ENCODE measurements at places on chromosomes 11 and 22.

- peak; percentile 81 for DNase-seq
These were observed 4.2 kb downstream of the SLC25A1 start for GRCh38 chr22:19174106-19175025.

GRCh38 chr11:128772814-128773213, 78.9 kb downstream of the FLI1 start:
- DNase-seq: no peak

GRCh38 chr11:105232021-105232420, 92.5 kb upstream of the CARD18 start:
- no peak for DNase-seq

DNA sequence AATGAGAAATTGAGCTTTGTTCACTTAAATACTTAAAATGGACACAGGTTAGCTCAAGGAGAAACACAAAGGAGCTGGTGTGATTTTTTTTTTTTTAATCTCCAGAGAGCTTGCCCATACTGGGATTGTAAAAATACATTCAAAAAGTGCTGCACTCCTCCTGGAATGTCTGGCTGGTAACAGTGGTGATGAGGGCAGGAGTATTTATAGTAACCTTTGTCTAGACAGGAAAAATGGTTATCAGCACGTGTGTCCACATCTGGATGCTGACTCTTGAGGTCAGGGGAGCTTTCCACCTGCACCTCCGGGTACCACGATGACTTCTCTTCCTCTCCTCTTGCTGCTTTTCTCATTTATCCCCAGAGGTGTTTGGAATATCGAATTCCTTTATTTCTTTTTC, 30.1 kb downstream of the EXT2 start:
- no peak for DNase-seq

- no peak for DNase-seq
These were observed 50.9 kb upstream of the CDON start for GRCh38 chr11:126113515-126113957.

DNA sequence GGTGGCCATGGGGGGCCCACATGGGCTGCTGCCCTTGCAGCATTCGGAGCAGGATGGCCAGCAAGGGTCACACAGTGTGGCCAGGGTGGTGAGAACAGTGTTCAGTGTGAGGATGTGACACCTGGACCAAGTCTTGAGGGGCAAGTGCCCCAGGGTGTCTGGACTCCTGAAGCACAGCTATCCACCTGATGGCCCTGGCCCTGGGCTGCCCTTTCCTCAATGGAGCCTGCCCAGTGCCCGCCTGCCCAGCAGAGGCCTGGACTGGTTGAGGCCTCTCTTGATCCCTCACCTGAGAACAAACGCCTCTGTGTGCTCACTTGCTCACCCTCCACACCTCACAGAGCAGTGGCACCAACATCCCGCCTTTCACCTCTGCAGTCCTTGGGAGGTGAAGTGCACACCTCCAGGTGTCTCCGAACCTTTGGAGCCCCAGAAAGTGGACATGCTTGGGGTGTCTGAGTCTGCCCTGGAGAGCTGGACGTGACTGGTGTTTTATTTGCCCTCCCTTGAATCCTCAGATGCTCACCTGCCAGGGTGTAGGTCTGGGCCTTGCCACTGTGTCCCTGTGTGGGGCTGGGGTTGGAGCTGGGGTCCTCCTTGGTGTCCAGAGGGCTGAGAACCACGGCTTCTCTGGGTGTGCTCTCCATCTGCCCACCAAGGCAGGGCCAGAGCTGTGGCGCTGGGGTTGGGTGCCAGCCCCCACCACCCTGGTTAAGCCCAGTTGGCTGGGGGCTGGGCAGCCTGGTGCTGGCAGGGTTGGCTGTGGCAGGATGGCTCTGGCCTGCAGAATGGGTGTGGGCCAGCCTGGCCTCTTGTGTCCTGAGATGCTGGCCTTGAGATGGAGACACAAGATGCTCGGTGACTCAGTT, 3.8 kb upstream of the MUC2 start:
- no peak for DNase-seq

DNA sequence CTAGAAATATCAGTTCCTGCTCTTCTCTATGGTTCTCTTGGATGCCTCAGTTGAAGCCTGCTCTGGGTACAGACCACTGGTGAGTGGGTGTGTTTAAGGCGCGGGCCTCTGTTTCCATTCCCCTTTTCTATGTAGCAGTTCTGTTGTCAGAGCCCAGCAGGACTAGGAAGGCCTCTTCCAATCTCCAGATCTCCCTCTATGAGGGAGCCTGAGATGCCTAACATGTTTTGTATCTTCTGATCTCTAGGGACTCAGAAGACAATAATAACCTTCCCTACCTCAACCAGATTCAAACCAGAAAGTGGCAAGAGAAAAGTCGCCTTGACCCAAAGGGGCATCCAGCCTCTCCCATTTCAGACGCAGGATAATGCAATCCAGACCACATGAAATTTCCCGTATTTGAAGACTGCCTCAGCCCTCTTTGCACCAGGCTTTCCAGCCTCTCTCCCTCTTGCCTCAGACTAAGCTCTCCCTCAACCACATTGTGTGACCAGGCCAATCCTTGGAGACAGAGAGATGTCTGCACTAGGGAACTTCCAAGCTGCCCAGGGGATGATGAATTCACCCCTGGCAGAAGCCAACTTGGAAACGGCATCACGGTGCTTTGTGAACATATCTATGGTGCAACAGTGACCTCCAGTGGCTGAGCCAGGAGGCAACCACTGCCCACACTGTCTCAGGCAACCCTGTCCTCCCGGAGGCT, 150.1 kb upstream of the UBASH3B start:
- DNase-seq: peak; percentile 16

DNA sequence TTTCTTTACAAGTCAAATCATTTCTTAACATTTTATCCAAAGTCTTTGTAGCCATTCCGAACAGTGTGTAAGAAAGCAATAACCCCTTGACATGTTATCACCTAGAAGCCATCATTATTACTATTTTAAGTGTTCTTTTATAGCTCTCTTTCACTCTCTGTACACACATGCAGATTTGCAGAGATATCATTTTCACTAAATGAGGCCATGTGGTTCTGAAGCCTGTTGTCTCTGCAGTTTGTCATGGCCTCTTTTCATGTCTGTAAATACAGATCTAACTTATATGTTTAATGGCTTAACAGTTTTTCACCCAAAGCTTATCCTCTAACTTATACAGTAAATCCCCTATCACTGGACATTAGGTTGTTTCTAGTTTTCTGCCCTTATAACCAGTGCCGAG, 166.8 kb downstream of the MYO18B start:
- DNase-seq: no peak

GRCh38 chr11:115920092-115920461, 415.9 kb upstream of the CADM1 start:
- no peak for DNase-seq

GRCh38 chr11:25453471-25453870, 878.5 kb upstream of the ANO3 start:
- DNase-seq: peak; percentile 64

Data from MV-4-11 (cell line).